ENCODE measurements at places on chromosomes 3 and 15.

DNA sequence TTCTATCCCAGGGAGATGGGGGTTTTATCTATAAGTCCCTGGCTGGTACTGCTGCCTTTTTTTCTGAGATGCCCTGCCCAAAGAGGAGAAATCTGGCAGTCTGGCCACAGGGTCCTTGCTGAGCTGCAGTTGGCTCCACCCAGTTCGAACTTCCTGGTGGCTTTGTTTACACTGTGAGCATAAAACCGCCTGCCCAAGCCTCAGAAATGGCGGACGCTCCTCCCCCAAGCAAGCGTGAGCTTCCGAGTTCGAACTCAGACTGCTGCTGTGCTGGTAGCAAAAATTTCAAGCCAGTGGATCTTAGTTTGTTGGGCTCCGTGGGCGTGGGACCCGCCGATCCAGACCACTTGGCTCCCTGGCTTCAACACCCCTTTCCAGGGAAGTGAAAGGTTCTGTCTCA lies 126.8 kb upstream of the SUCLG2 start:
- DNase-seq, result no peak

GRCh38 chr3:85672761-85673160 lies 714.0 kb downstream of the CADM2 start:
- no peak for DNase-seq

DNA sequence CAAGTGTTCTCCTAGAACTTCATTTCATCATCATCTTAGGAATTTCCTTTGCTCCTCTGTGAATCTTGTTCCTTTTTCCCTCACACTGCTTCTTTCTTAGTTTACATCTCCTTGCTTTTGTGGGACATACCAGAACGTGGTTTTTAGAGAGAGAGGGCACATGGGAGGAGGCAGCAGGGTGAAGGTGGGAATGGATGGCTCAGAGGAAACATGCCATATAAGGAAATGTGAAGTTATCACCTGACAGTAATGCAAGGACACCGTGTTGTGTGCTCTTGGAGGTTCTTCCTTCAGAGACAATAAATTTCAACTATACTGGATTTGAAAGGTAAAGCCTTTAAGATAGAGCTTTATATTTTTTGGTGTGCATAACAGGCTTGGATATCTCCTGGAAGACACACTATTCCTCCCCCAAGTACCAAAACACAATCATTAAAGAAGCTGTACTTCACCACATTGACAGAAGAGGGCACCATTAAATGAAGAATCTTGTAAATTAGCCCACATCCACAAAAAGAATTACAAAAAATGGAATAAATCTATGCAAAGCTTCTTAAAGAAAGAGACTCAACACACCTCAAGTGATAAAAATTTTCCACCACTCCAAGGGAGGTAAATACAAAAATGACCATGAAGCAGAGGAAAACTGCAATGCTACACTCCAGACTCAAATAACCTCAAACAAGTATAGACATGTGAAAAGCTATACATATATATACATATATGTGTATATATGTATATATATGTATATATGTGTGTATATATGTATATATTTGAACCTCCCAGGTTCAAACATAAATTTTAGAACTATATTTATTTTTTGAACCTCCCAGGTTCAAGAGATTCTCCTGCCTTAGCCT lies 26.1 kb downstream of the RPL39L start:
- DNase-seq, result no peak

GRCh38 chr15:26561130-26561529 lies 211.7 kb downstream of the GABRB3 start:
- DNase-seq, result no peak

DNA sequence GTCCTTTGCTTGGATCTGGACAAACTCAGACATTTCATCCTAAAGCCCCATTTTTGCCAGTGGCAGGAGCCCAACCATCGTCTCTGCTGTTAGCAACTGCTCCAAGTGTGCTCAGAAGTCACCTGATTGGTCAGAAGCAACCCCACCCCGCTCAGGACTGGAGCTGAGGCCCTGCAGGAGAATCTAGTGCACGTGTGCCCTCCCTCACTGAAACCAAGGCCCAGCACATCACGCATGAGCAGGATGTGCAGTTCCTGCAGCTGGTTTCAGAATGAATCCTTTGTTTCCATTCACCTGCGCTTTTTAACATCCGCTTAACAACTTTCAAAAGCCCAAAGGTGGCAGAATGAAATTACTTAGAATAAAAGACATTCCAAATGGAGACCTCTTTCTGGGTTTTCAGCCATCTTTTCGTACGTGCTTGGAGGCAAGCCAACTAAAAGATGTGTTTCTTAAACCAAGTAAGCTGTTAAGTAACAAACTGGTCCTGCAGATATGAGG lies 81.2 kb downstream of the SRGAP3 start:
- no peak for DNase-seq

GRCh38 chr3:110767156-110767555 lies 304.5 kb upstream of the NECTIN3 start:
- DNase-seq, result no peak

DNA sequence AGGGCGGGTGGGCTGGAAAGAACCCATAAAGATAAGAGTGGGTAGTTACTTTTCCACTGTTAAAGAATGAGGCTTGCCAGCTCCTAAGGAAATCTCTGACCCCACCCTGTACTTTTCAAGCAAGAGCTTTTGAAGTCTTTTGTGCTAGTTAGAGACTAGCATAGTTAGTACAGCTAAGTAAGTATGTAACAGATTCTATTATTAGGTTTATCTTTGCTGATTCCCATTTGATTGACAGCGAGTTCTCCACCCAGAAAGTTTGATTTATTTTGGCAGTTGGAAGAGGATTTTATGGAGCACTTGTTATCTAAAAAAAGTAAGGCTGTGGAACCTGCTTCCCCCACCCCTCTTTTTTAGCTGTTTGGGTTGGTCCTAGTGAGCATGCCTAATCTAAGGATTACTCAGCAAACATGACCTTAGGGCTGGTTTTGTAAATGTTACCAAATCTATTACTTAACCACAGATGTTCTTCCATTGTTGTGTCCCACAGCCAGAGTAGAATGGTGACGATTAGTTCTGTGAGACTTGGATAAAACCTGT lies 57.6 kb downstream of the FNDC3B start:
- no peak for DNase-seq

- DNase-seq, result no peak
These were observed 478.9 kb upstream of the GBE1 start for GRCh38 chr3:82240322-82240721.

DNA sequence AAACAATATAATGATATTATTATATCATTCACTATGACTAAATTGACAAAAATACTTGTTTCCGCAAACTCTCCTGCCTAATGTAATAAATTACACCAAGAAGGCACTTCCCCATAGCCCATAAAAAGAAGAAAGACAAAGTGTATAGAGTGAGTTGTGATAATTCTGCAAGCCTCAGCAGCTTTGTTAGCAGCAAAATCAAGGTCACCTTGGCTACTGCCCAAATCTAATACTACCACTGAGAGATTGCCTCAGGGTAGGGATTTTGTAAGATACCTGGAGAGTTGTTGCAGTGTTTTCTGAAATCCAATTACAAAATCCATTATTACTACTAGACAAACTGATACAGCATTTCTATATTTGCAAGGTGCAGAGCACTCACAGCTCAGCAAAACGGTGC lies 503.5 kb downstream of the FGF12 start:
- DNase-seq, result no peak
